ENCODE measurements at places on chromosomes 7 and 10.

- DNase-seq, result no peak
Observed at GRCh38 chr7:19404912-19405329, 259.7 kb upstream of the FERD3L start.

- DNase-seq, result no peak
Observed at GRCh38 chr7:122010116-122010515, 133.9 kb downstream of the AASS start.

GRCh38 chr10:83886871-83887270 is 252.4 kb upstream of the GHITM start:
- DNase-seq, result no peak

DNA sequence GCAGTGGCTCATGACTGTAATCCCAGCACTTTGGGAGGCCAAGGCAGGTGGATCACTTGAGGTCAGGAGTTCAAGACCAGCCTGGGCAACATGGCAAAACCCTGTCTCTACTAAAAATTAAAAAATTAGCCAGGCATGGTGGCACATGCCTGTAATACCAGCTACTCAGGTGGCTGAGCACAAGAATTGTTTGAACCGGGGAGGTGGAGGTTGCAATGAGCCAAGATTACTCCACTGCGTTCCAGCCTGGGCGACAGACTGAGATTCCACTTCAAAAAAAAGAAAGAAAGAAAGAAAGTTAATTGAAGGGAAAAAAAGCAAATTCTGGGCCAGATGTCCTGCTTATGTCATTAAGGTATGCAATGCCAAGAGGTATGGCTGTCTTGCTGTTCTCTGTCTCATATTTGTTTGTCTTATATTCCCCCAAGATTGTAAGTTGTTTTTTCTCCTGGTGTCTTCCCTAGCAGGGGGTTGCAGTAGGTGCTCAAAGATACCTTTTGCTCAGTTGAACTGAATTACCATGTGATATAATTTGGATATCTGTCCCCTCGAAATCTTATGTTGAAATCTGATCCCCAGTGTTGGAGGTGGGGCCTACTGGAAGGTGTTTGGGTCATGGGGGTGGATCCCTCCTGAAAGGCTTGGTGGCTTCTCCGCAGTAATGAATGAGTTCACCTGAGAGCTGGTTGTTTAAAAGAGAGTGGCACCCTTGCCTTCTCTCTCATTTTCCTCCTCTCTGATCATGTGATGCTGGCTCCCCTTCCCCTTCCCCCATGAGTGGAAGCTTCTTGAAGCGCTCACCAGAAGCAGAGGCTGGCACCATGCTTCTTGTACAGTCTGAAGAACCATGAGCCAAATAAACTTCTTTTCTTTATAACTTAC is 60.9 kb downstream of the MYOF start:
- no peak for DNase-seq

DNA sequence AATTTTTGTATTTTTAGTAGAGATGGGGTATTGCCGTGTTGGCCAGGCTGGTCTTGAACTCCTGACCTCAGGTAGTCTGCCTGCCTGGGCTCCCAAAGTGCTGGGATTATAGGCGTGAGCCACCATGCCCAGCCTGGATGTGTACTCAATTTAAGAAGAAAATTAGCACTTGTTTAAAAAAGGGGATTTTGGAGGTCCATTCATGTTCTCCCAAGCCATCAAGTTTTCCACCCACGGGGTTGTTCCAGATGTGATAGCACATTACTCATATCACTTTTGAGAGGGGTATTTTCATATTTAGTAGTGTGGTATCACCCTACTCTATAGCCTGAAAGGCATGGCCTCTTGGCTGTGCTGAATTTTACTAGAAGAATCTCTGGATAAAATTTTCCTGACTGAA is 10.5 kb upstream of the SLC26A3 start:
- no peak for DNase-seq

All from stimulated activated CD4-positive, alpha-beta T cell treated with anti-CD3 and anti-CD28 coated beads, Interleukin-15, amount 100 ng/mL, for 1 hour (primary cell).